ENCODE measurements at places on chromosomes 4 and X.

- DNase-seq: no peak
Measured at GRCh38 chr4:163613383-163613782, 118.9 kb downstream of the TMA16 start.

DNA sequence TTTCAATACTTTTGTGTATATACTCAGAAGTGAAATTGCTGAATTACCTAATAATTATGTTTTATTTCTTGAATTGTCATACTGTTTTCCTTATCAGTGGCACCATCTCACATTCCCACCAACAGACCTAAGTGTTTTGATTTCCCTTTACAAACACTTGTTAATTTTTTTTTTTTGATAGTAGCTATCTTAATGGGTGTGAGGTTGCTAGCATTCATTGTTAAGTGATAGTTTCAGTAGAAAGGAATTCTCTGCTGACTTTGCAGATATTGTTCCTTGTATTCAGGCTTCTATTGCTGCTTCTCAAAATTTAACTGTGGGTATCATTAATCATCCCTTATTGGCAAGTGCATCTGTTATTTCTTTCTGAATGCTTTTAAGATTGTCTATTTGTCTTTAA, 927.5 kb upstream of the SLIT2 start:
- DNase-seq: no peak

DNA sequence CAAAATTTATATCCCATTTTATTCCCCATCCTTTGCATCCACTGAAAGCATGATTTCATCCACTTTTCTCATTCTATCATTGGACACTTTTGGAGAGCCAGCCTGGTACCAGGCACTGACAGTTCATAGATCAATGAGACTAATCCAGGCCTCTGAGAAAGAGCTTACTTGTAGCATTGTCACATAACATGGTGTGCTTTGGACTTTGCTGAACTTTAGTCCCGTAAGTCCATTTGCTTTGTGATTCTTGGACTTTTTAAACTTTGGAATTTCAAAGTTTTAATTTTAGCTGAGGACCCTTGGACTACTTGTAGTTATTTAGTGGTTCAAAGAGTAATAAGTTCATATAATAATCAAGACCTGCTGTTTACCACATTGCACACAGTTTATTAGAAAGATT, 11.5 kb downstream of the LIAS start:
- DNase-seq: no peak

GRCh38 chrX:44299177-44299576, 44.3 kb downstream of the EFHC2 start:
- DNase-seq: no peak

DNA sequence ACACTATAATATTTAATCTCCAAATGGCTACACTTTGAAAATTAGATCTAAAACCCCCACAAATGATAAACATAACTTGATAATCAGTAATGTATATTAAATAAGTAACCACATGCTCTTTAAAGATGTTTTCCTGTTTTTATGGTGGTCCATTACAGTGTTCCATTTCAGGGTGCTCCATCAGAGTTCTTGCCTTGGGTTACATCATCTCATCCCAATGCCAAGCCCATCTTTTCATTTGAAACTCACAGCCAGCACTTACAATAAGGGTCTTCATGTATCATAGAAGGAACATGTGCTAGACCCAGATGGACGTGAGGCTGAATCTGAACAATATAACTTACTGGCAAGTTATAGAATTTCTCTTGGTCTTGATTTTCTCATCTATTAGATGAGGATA, 10.5 kb upstream of the PAQR3 start:
- DNase-seq: no peak
